CD4-positive, alpha-beta T cell treated with Interferon alpha-2 for 1 hour (primary cell): ENCODE measurements at places on chromosomes 7 and 10.

DNA sequence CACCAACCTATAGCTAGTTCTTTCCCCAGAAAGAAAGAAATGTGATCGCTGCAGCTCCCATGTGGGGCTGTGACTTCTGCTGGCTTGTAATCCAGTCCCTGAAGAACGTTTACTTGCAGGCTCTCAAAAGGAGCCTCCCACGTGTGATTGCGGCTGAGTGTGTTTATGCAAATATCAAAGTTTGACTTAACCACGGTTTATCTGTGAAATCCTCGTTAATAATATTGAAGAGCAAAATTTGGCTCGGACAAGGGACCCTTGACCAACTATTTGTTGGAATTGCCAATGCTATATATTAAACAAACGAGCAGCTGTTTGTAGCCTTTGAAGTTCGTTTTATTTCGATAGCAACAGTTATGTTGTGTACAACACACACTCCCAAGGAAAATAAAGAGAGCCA is 470.1 kb upstream of the NRP1 start:
- no peak for DNase-seq

- no peak for DNase-seq
These were observed 1.1 kb downstream of the RRP12 start for GRCh38 chr10:97399843-97400545.

GRCh38 chr7:53315981-53316380 is 280.5 kb downstream of the POM121L12 start:
- no peak for DNase-seq

GRCh38 chr10:33402220-33403073 is 68.0 kb upstream of the NRP1 start:
- no peak for DNase-seq

DNA sequence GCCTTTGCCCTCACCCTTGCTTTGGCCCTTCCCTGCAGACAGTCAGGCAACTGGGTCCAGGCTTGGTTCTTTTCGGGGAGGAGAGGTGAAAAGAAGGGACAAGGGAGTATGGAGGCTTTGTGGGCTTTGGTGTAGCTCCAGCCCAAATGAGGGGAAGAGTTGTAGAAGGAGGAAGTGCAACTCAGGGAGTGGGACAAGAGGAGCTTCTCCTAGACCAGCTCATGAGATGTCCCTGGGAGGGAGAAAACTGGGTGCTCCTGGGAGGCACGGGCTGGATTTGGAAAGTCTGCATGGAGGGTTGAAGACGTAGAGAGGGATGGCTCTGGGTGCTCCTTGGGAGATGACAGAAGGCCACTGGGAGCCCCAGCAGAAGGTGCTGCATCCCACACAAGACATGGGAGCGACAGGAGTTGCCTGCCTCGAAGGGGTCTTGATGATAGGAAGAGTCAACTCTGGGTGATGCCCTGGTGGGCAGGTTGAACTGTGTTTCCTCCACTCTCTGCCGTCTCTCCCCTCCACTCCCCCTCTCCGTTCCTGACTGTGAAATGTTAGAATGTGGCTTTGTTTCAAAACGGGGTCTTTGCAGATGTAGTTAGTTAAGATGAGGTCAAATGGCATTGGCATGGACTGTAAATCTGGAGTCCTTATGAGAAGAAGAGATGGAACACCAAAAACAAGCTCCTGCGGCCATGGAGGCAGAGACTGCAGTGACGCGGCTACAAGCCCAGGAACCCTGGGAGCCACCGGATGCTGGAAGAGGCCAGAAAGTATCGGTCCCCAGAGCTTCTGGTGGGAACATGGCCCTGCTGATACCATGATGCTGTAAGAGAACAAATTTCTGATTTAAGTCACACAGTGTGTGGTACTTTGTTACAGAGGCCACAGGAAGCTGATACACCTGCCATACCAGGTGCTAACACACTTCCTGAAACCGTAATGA is 298.5 kb downstream of the GLRX3 start:
- DNase-seq, result no peak

- DNase-seq, result no peak
These were observed 164.1 kb upstream of the RHEB start for GRCh38 chr7:151683615-151684407.

DNA sequence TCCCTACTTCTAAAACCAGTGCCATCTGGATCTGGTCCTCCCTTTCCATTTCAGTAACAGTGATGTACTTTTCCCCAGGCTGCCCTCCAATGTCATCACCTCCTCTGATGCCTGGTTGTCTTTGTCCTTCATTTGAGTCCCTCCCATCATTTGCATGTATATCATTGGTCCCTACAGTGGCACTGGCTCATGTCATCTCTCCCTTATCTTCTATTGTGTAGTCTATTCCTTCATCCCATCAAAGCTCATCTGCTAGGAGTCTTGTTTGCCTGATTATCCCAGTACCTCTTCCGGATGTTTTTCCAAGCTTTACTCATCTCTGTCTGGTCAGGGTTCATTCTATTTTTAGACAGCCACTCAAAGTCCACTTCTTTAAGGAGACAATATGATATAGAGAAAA is 292.9 kb upstream of the BMPER start:
- no peak for DNase-seq

GRCh38 chr7:55309040-55309991 is 55.8 kb upstream of the LANCL2 start:
- peak; percentile 51 for DNase-seq

- DNase-seq, result no peak
These were observed 38.0 kb upstream of the AASS start for GRCh38 chr7:122182081-122182480.

DNA sequence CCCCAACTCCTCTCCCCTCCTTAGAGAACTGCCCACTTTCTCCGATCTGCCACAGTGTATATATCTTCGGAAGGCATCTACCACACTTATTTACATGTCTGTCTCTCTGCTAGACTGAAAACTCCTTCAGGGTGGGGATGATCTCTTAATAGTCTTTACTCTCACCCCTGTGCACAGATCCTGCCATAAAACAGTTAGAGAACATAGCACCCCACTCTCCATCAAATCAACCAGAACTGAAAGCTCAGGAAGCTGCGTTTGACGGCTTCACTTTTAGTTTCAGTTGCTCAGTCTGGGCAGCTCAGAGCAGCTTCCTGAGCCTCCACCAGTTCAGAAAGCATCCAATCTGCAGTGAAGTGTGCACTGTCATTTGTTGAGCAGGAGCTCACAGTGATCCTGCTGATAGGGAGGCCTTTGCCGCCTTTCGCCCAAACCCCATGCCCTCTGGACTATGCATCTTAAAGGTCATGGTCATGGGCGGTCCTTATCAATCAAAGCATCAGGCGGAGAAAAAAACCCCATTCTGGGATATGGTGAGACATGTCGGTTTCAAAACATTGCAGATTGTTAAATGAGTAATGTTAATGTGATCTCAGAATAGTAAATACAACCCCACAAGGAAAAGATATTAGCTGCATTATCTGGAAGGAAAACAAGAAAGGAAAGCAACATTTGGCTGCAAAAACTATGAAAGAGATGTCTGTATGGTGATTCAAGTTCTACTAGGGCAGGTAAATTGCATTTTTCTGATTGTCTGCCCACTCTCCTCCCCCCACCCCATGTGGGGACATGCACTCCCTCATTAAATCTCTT is 167.1 kb upstream of the ADO start:
- DNase-seq, result peak; percentile 56

DNA sequence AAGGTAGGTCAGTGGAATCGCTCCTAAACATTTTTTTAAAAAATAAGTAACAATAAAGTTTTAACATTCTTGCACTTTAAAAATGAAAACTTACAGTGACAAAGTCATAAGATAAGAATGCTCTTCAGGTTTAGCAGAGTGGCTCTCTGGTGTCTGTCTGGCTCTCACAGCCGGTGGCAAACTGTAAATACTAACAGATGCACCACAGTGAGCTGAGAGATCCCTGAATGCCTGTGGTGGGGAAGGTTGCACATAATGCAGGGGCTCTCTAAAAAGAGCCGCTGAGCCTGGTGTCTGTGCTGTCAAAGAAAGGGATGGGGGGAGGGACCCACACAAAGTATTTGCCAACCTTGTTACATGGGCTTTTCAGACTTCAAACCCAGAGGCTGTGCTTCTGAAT is 498.3 kb downstream of the CCSER2 start:
- no peak for DNase-seq

DNA sequence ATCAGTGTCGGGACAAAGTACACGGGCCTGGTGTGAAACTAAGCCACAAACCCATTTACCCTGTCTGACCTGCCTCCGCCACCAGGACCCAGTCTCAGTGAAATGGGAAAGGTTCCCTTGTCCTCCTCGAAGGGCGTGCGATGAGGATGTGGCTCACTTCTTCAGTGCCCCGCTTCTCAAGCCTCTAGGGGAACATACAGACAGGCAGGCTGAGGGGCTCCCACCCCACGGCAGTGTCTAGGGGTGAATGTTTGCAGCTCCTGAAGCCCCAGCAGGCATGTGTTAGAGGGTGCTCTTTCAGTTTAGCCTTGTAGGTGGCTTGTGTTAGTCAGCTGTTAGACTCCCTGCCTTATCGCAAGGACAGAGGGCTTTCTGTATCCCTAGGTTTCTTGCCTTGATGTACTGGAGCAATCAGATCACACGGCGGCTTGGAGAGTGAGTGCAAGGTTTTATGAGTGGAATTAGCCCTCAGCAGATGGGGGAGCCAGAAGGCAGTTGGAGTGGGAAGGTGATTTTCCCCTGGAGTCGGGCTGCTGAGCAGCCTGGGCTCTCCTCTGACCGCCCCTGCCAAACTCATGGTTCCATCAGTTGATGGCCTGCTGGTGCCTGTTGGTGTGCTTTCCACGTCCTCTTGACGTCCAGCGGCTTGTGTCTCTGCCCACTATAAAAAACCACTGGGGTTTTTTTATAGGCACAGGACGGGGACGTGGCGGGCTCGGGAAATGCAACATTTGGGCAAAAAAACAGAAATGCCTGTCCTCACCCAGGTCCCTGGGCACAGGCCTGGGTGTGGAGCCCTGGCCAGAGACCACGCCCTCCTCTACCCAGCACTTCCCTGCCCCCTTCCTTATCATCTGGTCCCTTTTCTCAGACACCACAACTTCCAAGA is 759 bp downstream of the NUDT1 start:
- no peak for DNase-seq

- no peak for DNase-seq
These were observed 13.4 kb downstream of the SLC13A4 start for GRCh38 chr7:135714534-135715009.

GRCh38 chr10:88230251-88230650 is 352.9 kb downstream of the RNLS start:
- DNase-seq, result no peak

- DNase-seq, result no peak
These were observed 57.5 kb downstream of the CAMK1D start for GRCh38 chr10:12406764-12407400.
